ENCODE measurements at places on chromosomes 5 and 9.

DNA sequence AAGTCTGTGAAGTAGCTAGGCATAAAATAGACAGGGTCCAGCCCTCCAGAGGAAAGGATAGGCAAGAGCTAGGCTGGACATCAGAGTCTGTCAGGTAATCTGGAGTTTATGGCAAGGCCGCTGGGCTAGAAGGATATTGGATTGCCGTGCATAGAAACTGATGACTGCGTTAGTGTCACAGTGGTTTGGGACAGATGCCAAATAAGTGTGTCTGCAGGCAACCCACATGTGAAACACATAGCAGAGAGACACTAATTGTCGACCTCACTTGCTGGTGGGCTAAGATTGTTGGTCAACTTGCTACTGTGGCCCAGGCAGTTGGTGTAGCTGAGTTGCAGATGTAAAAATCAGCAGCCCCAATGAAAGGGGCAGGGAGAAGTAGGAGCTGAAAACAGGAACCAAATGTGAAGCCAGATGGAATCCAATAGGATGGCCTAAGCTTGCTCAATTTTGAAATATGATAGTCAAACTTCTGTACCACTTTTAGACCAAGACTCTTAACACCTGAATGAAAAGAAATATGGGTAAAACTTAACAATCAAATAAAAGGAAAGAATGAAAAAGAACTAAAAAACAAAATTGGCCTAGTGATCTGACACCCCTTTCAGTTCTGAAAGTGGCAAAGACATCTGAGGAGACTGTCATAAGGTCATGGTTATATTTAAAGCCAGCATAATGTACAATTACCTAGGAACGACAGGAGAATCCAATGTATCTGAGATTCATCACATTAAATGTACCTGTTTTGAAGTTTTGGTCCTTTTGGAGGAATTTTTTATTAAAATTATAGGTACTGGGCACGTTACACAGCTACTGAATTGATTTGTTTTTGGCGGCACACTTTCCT, 243.3 kb upstream of the ACTBL2 start:
- no peak for DNase-seq

- no peak for DNase-seq
Measured at GRCh38 chr5:132754111-132754510, 6.9 kb downstream of the CCNI2 start.

DNA sequence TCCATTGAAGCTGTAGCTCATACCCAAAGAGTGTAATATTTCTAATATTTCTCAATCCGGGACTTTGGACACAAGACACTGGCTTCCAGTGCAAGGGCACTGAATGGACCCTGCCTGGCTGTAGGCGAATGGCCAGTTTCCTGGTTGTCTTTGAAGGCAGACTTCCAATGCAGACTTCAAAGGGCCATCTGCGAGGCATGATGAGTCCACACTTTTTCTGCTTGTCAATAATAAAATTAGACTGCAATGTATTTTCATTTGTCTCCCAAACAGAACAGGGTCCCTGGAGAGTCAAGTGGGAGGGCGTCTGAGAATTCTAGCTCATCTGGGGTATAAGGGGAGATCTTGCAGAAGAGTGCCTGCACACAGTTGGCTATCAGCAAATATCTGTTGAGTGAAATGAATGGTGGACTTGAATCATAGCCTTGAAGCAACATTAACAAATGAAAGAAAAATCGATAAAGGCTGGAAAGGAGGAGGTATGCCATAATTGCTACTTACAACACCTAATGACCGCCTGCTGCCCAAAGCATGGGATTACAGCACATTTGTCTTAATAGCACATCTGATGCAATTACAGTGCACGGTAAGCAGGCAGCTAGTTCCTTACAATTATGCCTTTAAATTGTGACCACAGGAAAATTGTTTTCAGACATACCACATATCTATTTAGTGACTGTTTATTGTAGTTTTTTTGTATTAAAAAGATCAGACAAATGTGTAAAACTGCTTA, 137.5 kb downstream of the ARHGEF28 start:
- DNase-seq, result no peak

GRCh38 chr5:71907001-71907588, 188.0 kb downstream of the CARTPT start:
- no peak for DNase-seq

Data from stimulated activated CD4-positive, alpha-beta T cell treated with anti-CD3 and anti-CD28 coated beads, Interleukin-12 subunit alpha, Interleukin-12 subunit beta, amount 100 ng/mL, for 4 hours (primary cell).